ENCODE measurements at places on chromosomes 4 and X.
A peak's percentile ranks its signal among the peaks of the same experiment; 100 is the strongest.

- H3K36me3 ChIP-seq, result no peaks in the 10 kb centered on the region
- DNase-seq, result no peak
- peaks cover 5% of the 10 kb centered on the region for H3K4me1 ChIP-seq
- H3K27ac ChIP-seq, result no peak overlapping the region
Measured at GRCh38 chr4:85391589-85392410, 83.2 kb upstream of the ARHGAP24 start.

GRCh38 chrX:10360116-10360515 is 203.3 kb downstream of the CLCN4 start:
- peaks cover under 1% of the 10 kb centered on the region for H3K27me3 ChIP-seq
- no peak overlapping the region for H3K4me3 ChIP-seq
- no peaks in the 10 kb centered on the region for H3K4me1 ChIP-seq
- H3K36me3 ChIP-seq, result no peaks in the 10 kb centered on the region

DNA sequence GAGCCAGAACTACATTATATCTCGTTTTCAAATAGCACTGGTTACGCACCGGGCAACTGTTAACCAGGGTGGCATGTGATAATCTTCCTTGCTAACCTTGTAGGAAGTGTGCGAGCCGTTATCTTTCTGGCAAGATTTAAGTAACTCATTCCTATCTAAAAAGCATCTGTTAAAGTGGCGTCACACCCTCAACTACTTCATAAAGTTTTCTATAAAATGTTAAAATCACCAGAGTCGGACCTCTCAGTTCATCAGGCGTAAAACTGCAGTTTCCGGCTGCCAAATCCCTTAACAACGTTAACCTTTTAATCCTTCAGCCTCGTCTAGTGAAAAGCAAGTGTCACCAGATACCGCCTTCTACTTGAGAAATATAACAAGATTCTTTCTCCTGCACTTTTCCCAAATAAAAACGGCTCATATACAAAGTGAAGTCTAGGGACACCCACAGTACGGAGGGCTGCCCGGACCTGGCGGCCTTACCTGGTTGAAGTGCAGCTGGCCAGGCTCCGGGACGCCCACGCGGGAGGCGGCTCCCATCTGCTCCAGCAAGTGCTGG is 1.2 kb downstream of the SLC39A8 start:
- peak overlapping the region; percentile 67 for H3K27ac ChIP-seq
- H3K4me1 ChIP-seq, result peaks cover 3% of the 10 kb centered on the region
- no peaks in the 10 kb centered on the region for H3K36me3 ChIP-seq
- H3K27me3 ChIP-seq, result no peaks in the 10 kb centered on the region
- H3K4me3 ChIP-seq, result peak overlapping the region; percentile 69
- no peak for DNase-seq

DNA sequence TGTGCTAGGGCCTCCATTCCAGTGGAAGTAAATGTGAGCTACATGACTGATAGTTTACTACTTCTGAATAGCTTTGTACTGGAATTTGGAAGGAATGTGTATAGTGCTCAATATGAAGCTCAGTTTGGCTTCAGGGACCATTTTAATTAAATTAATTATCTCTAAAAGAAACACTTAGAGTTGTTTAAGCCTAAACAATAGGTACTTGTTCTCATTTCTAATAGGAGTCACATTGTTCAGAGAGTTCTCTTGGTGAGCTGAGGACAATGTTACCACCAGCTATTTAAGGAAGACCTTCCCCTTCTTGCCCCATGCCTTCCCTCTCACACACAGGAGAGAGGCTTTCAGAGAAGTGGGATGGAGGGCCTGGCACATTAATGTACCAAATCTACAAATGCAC is 78.3 kb downstream of the CHIC2 start:
- no peaks in the 10 kb centered on the region for H3K27me3 ChIP-seq
- no peaks in the 10 kb centered on the region for H3K4me1 ChIP-seq
- no peak overlapping the region for H3K4me3 ChIP-seq

DNA sequence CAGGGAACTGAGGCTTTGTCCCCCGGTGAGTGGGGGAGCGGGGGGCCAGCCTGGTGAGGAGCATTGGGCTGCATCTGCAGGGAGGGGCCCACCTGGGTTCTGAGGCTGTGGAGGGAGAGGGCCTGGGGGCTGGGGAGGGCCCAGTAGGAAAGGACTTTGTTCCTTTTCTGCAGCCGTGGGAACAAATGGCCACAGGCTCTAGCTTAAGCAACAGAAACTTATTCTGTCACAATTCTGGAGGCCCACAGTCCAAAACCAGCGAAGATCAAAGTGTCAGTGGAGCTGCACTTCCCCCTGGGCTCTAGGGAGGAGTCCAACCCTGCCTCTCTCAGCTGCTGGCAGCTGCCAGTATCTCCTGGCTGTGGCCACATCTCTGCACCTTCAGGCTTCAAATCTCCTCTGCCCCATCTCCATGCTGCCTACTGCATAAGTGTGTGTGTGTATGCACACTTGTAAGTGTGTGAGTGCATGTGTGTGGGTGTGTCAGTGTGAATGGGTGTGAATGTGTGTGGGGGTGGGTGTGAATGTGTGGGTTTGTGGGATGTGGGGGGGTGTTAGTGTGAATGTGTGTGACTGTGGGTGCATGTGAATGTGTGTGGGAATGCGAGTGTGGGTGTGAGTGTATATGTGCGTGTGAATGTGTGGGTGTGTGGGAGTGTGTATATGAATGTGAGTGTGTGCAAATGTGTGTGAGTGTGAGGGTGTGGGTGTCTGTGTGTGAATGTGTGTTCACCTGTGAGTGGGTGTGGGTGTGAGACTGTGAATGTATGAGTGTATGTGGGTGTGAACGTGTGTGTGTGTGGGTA is 204.5 kb upstream of the PSAPL1 start:
- H3K4me3 ChIP-seq, result no peak overlapping the region
- no peak overlapping the region for H3K27ac ChIP-seq
- H3K4me1 ChIP-seq, result no peaks in the 10 kb centered on the region

DNA sequence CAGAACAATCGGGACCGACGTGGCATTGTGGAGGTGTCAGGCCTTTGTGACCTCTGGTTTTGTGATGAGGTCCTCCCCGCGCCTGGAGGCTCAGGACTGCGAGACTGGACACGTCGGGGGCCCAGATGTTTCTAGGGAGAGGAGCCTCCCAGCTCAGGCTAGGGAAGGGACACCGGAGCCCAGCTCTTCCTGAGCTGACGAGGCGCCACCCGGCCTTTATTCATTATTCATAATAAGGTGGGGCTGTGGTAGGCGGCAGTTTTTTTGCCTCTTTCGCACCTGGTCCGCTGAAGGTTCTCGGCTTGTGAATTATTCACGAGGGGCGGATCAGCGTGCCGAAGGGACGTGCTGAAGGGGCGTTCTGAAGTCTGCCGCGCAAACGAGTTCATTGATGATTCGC is 2.3 kb upstream of the UBA1 start:
- H3K4me1 ChIP-seq, result no peaks in the 10 kb centered on the region
- DNase-seq, result peak; percentile 34
- peaks cover 3% of the 10 kb centered on the region for H3K36me3 ChIP-seq
- peak overlapping the region; percentile 47 for H3K4me3 ChIP-seq
- no peaks in the 10 kb centered on the region for H3K27me3 ChIP-seq

DNA sequence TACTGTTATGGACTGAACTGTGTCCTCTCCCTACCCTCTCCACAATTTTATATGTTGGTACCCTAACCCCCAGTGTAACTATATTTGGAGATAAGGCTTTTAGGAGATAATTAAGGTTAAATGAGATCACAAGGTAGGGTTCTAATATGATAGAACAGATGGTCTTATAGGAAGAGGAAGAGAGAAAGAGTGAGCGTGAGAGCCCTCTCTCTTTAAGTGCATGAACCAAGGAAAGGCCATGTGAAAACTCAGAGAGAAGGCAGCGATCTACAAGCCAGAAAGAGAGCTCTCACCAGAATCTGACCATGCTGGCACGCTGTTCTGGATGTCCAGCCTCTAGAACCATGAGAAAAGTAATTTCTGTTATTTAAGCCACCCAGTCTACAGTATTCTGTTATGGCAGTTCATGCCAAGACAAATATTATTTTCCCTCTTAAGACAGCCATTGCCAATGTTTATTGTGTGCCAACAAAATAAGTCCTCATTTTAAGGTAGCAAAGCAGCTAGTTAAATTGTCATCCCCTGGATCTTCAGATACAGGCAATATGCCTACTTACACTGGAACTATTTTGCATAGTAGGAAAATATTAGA is 336.2 kb downstream of the MID1IP1 start:
- H3K4me3 ChIP-seq, result no peak overlapping the region
- no peak overlapping the region for H3K27ac ChIP-seq
- H3K36me3 ChIP-seq, result no peaks in the 10 kb centered on the region
- no peaks in the 10 kb centered on the region for H3K27me3 ChIP-seq

GRCh38 chrX:125786316-125786715 is 379.8 kb downstream of the DCAF12L2 start:
- no peak overlapping the region for H3K4me3 ChIP-seq
- no peaks in the 10 kb centered on the region for H3K4me1 ChIP-seq
- DNase-seq, result no peak

DNA sequence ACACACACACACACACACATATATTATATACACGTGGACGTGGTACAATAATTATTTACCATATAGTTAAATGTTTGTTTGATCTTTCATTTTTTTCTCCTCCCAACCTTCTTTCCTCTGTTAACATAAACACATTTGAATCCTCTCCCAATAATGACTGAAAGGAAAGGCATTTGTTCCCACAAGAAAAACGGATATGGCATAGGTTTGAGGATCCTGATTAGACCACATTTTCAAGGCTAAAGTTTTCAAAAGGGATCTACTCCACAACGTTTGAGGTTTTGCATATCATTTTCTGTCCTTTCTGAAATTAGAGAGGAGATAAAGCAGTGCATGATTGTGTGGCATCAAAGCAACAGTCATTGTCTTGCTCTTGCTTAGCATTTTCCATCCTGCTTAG is 1883.4 kb downstream of the STIM2 start:
- no peaks in the 10 kb centered on the region for H3K36me3 ChIP-seq
- no peak overlapping the region for H3K4me3 ChIP-seq
- no peak overlapping the region for H3K27ac ChIP-seq
- no peaks in the 10 kb centered on the region for H3K4me1 ChIP-seq

DNA sequence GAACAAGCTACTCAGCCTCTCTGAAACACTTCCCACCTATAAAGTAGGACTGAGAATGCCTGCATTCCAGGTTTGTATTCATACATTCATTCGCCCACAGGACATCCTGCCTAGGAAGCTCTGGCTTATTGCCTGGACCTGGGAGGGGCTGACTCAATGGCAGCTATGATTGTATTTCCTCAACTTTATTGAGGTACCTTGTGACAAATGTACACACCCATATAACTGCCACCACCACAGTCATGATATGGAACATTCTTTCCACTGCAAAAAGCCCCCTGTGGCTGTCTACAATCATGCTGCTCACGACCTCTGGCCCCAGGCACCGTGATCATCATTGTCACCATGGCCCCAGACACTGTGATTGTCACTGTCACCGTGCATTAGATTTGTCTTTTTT is 68.3 kb downstream of the ABLIM2 start:
- H3K27me3 ChIP-seq, result no peaks in the 10 kb centered on the region
- no peaks in the 10 kb centered on the region for H3K4me1 ChIP-seq
- H3K4me3 ChIP-seq, result no peak overlapping the region
- no peaks in the 10 kb centered on the region for H3K36me3 ChIP-seq

DNA sequence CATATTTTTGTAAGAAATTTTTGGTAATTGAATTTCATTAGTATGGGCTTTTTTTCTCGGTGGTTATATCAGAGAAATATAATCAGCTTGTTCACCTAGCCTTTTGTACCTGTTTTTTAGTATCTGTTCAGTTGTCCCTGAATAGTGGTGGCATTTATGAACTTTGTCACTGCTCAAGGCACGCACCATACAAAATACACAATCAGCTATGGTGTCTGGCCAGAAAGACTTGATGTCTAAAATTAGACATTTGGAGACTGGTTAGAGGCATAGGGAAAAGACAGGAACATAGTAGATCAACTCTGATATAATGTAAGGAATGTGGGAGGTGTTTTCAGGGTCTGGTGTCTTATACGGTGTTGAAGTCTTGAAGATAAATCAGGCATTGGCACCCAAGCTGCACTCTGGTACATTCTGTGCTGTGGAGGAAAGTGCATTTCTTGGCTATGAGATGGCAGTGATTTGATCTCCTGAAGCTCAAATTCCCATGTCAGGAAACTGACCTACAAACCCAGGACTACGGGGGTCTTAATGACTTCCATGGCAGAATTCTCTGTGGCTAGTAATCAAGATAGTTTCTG is 3.6 kb downstream of the ART3 start:
- H3K36me3 ChIP-seq, result no peaks in the 10 kb centered on the region
- H3K27me3 ChIP-seq, result no peaks in the 10 kb centered on the region
- DNase-seq, result no peak
- H3K4me1 ChIP-seq, result no peaks in the 10 kb centered on the region
- no peak overlapping the region for H3K27ac ChIP-seq

DNA sequence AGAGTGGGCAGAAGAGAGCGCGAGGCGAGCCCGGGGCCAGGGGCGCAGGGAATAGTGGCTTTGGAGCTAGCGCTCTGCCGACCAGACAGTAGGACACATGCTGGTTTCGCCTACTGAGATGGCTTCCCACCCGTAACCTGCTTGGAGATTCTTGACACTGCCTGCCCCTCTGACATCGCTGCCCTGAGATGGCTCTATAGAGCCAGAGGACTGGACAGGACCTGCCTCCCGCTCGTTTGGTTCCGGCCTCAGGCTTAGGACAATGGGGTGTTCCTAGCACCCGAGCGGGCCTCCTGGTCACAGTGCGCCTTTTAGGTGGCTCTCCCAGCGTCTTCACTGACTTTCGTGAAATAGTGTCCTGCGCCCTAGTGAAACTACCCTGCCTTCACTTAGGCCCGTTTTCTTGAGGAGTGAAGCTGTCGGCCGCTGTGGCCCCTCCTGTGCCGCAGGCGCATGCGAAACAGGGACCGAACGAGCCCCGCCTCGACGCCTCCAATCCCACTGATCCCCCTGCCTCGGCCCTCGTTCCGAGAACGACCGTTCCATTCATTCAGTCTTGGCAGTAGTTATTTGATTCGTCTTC is 608 bp downstream of the TAF1 start:
- no peaks in the 10 kb centered on the region for H3K4me1 ChIP-seq
- peak overlapping the region; percentile 61 for H3K27ac ChIP-seq
- peak; percentile 58 for DNase-seq
- peaks cover 6% of the 10 kb centered on the region for H3K36me3 ChIP-seq
- H3K4me3 ChIP-seq, result peak overlapping the region; percentile 35
- no peaks in the 10 kb centered on the region for H3K27me3 ChIP-seq

DNA sequence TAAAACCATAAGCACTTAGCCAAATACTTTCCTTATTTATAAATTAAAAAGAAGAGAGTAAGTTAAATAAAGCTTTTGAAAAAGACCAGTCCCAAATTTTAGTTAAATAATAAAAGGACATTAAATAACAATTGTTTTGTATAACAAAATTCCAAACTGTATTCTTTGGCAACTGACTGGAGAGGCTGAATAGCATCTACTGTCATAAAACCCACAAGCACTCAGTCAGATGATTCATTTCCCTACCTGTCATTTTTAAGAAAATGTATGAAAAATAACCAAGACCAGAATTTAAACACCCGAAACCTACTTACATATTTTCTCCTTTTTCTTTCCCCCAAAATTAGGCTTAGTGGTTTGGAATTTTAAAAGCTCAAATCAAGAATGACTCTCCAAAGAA is 32.5 kb upstream of the SMIM10L2A start:
- no peak for DNase-seq
- H3K27me3 ChIP-seq, result no peaks in the 10 kb centered on the region
- no peaks in the 10 kb centered on the region for H3K36me3 ChIP-seq
- no peaks in the 10 kb centered on the region for H3K4me1 ChIP-seq
